SW 1271 (cell line): ENCODE measurements at places on chromosomes 3 and 15.

DNA sequence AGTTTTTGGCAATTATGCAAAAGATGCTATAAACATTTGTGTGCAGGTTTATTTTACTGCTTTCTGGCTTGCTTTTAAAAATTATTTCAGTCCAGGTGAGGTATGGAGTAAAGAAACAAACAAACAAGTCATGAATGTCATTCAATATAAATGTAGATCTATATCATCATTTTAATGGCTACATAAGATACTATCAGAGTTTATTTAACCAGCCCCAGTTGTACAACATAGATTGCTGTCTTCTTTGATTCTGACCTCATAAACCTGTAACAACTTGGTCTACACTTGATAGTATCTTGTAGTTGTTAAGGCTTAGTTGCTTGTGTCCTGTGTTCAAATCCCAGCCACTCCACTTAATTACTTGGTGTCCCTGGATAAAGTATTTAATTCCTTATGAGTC lies 46.0 kb upstream of the RNU6-1 start:
- no peak for DNase-seq

DNA sequence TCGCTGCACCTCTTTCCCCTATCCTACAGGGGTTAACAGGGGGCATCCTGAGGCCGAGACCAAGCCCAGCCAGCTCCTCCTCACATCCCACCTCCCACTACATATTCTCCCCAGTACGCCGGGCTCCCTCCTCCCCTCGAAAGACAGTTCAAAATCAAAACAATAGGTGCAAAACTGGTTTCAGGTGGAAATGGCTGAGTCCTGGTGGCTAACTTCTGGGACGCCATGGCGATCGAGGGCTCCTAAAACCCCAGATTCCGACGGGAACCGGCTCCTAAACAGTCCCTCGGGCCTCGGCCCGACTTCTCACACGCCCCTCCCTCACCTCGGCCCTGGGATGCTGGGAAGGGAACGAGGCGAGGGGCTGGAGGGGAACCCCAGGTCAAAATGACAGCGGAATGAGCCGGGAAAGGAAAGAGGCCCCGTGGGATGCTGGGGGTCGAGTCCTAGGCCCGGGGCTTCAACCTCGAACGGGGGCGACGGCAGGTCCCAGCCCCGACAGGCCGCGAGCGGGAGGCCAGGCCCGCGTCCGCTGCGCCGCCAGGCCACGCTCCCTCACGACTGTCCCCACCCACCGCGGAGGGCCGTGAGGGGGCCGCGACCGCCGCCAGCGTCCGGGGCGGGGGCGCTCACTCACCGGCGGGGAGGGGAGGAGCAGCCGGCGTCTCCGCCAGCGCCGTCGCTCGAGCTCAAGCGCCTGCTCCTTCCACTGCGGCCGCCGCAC lies 492 bp downstream of the TMCC1 start:
- peak; percentile 57 for DNase-seq

GRCh38 chr3:133709139-133709750 lies 36.9 kb upstream of the TF start:
- no peak for DNase-seq

DNA sequence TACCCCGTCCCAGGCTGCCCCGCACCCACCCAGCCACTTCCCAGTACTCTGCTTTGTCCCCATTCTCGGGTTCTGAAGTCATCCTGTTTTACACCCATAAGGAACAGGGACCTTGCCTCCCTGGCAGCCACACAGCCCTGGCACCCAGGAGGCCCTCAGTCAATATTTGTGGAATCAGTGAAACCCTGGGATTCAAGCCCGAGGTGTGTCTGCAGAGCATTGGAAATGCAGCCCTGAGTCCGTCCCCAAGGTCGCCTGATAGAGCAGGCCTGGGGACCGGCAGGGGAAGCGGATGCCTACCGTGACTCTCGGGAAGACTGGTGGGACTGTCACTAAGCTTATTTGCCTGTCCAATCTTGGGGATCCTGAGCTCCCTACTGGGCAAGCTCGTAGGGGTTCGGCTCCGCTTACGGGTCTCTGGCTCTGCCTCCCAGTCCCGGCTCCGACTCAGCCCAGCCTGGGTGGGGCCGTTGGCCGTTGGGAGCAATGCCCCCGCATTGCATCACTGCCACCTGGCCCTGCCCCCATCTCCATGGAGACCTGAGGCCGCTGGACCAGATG lies 64.4 kb upstream of the TAMM41 start:
- DNase-seq = no peak

DNA sequence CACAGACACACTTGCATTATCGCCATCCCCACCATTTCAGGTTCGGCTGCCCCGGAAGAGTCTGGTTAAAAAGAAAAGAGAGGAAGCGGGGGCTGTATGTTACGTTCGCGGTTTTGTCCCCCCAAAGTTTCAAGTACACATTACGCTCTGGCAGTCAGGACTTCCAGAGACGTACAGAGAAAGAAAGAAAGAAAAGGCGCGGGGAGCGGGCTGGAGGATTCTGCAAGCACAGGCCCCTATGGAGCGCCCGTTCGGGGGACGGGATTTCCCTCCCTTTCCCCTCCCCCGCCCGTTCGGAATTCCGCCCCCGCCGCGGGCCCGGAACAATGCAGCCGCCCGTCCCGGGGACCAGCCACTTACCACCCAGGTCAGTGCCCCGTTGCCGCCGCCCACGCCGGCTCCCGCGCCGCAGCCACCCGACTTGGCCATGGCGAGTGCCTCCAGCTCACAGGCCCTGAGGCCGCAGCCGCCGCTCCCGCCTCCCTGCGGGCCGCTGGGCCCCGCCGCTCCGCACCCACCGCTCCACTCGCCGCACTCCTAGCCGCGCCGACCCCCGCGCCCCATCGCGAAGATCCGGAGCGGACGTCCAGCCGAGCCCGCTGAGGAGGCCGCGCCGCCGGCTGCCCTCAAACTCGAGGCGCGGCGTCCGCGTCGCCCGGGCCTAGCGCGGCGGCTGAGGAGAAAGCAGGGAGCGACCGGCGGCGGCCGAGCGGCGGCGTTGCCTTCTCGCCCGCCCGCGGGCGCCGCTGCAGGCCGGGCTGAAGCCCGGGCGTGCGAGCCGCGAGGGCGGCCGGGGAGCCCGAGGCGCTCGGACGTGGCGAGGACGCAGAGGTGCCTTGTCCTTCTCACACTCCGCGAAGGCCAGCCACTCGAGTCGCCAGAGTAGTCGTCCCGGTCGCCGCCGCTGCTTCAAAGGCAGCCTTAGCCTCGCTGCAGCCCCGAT lies 567 bp downstream of the TOP2B start:
- peak; percentile 60 for DNase-seq

GRCh38 chr15:91491101-91491950 lies 362.2 kb upstream of the SLCO3A1 start:
- DNase-seq = no peak

DNA sequence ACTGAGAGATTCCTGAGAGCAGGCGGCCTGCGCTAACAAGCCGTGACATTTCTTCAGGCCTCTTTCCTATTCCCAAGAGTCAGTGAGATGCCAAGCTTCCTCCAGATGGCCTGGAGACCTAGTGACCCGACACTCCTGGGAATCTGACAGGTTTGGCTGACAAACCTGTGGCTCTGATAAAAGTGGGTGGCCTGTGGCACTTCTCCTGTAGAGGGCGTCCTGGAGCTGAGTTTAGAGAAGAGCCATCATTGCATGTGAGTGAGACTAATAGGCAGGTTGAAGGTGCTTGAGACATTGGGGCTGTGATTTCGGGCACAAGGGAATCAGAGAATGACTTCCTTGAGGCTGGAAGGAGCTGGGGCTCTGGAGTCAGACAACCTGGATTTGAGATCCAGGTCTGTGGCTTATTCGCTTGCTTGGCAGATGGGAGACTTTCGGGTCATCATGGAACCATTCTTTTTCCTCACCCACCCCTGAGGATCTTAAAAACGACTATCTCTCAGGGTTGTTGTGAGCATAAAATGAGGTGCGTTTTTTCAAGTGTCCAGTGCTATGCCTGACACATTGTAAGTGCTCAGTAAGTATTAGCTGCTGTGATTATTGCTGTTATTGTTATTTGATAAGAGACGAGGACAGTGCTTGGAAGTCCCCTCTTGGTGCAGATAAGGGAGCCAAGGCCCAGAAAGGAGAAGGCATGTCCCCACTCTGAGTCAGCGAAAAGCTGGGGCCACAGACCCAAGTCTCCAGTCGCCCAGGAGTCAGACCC lies 77.2 kb downstream of the SCN10A start:
- DNase-seq = no peak

DNA sequence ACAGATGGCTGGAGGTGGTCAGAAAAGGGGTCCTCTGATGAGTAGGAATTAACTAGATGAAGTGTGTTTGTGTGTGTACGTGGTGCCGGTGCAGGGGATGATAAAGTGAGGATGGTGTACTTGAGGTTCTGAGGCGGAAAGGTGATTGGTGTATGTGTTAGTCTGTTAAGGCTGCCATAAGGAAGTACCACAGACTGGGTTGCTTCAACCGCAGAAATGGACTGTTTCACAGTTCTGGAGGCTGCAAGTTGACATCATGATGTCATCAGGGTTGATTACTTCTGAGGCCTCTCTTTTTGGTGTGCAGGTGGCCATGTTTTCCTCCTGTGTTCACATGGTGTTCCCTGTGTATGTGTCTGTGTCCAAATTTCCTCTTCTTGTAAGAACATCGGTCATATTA lies 202.4 kb upstream of the RGMA start:
- DNase-seq = no peak

- no peak for DNase-seq
Measured at GRCh38 chr3:122283796-122284445, 41.1 kb upstream of the CSTA start.

- DNase-seq = no peak
Measured at GRCh38 chr15:29066310-29066709, 180.5 kb downstream of the APBA2 start.

DNA sequence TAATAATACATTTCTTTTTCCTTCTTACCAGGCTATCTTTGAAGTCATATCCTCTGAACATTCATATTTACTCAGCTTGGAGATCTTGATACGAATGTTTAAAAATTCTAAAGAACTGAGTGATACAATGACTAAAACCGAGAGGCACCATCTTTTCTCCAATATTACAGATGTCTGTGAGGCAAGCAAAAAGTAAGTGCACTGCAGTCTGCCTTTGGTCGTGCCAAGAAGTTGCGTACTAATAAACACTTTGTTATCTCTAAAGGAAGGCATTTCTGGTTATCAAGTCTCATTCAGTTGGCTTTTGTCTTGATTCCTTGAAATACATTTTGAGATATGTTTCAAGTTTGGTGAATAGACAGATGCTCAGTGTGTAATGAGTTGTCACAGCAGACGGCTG lies 31.6 kb downstream of the ARHGEF26 start:
- DNase-seq = no peak

DNA sequence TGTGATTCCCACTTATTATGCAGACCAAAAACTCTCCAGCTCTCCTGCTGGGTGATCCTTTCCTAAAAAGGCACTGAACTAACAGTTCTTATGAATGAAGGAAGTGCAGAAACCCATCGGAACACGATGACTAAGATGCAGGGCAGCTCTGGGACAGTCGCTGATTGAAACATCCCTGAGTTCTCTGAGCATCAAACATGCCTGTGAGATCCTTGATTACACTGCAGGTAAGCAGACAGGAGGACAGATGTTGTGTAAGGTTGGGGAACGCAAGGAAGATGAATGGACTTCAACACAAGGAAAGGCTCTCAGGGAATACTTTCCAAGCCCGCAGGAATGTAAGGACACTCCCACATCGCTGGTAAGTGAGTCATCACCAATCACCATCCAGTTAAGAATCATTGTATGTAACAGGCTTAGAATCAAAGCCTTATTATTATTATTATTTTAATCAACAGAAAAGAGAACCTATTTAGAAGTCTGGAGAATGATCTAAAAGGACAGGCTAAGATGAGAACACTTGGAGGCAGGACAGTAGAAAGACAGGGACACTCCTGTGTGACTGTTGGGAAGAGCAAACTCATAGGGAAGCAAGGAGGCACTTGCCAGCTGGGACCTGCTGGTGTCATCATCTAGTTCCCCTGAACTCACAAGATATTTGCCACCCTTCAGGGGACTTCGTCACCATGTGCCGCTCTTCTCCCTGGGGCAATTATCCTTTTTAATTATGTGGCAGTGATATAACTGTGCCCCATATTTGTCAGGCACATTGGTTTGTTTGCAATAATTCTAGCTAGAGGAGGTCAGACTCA lies 26.0 kb downstream of the TMEM158 start:
- peak; percentile 89 for DNase-seq

DNA sequence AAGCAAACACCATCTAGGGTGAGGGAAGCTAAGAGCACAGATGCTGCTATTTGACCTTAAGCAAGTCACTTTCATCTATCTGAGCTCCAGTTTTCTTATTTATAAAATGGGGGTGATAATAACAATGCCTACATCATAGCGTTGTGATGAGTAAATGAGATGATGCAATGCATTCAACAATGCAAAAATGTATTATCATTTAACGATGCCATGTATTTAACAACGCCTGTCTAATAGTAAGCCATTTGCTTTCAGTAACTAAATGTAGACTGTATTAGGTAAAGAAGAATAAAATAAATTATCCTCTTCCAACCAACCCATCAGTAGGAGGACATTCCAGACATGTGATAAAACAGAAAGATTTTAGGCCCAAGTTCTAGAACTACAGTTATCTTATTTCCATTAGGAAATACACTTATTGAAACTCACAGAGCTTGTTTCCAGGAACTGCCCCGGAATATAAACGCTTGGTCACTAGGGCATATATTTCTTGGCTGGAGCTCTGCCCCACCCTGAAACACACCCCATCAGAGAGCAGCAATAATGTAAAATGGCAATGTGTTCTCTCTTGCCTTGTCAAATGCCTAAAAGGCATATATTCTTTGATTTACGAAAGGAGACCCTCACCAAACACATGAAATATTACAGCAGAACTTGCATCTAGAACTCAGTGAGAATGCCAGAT lies 128.3 kb downstream of the LIPC start:
- no peak for DNase-seq

DNA sequence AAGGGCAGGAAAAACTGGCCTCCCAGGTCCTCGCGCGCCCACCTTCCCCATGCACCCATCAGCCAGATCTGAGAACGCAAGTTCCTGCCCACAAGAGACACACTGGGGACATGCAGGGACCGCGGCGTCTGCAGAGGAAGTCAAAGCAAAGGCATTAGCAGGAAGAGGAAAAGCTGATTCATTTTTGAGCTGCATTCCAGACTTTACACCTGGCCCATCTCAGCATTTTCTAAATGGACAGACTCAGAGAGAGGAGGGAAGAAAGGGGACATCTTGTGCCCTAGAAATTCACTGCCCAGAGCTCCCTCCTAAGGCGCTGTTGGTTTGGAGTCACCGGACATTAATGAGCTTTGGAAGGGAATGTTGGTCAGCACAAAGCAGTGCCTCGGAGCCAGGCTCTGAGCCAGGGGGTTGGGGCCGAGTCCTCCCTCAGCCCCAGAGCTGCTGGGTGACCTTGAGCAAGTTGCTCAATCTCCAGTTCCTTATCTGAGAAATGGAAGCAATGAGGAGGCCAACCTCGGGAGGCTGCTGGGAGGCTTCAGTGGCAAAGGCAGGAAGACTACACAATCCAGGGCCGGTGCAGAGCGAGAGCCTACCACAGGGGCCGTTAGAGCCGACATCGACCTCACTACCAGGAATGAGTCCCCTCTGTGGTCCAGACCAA lies 150.5 kb upstream of the IQSEC1 start:
- DNase-seq = no peak

GRCh38 chr3:112672716-112673541 lies 32.0 kb upstream of the CCDC80 start:
- no peak for DNase-seq

GRCh38 chr3:81676706-81677456 lies 84.6 kb downstream of the GBE1 start:
- no peak for DNase-seq
